ENCODE measurements at places on chromosomes 13 and 19.

DNA sequence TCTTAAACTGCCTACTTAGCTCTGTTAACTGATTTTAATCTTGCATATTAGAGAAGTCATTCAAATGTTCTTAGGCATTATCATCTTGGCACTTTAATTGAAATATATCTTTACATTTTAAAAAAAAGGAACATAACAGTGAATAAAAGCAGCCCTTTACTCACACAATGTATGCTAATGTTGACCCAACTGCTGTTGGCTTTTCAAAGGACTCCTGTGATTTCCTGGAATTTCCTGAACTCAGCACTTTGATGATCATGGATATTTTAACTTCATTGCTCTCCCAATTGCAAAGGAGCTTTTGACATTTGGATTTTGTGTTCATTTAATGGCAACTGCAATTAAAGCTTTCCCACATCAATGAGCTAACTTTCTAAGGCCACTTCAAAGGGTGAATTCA, 1230.3 kb downstream of the DIAPH3 start:
- DNase-seq: no peak
- no peaks in the 10 kb centered on the region for H3K4me1 ChIP-seq
- H3K27me3 ChIP-seq: no peaks in the 10 kb centered on the region
- H3K36me3 ChIP-seq: no peaks in the 10 kb centered on the region

GRCh38 chr19:6056801-6057650, 53.3 kb downstream of the RFX2 start:
- no peak for DNase-seq
- H3K27me3 ChIP-seq: no peaks in the 10 kb centered on the region
- H3K4me3 ChIP-seq: no peak overlapping the region
- no peaks in the 10 kb centered on the region for H3K36me3 ChIP-seq
- peak overlapping the region; percentile 80 for H3K27ac ChIP-seq
- H3K4me1 ChIP-seq: peaks cover 11% of the 10 kb centered on the region

- no peaks in the 10 kb centered on the region for H3K27me3 ChIP-seq
- H3K4me3 ChIP-seq: no peak overlapping the region
- H3K4me1 ChIP-seq: peaks cover 76% of the 10 kb centered on the region
- H3K36me3 ChIP-seq: peaks cover 15% of the 10 kb centered on the region
Measured at GRCh38 chr19:40252395-40252794, 25.9 kb upstream of the CCNP start.

GRCh38 chr13:36124236-36124822, 6.9 kb downstream of the DCLK1 start:
- H3K4me3 ChIP-seq: no peak overlapping the region
- no peaks in the 10 kb centered on the region for H3K4me1 ChIP-seq

Data from liver (tissue), 10 donors.